ENCODE measurements at places on chromosomes 4 and X.

DNA sequence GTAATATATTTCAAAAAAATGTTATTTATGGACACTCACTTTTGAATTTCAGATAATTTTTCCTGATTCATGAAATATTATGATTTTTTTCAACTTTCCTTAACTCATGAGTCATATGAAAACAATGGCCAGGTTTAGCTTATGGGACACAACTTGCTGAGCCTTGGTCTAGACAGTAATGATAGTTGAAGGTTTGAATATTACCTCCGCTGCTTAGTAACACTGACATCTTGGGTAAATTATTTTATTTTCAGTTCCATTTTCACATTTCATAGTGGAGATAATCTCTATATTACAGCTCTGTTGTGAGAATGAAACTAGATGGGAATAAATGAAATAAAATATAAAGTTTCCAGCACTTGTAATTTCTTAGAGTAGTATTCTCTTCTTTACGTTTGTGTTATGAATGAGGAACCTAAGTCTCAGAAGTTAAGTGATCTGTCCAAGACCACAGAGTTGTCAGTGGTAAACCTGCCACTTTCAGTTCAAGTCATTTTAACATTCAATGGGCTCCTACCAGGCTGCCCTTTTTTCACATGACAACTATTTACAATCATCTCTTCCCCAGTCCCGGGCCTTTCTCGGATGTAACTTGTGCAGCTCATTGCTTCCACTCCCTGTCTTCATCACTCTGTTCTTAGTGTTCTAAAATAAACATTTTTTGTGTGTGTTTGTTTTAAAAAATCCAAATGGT, 46.8 kb upstream of the GC start:
- no peak for DNase-seq

DNA sequence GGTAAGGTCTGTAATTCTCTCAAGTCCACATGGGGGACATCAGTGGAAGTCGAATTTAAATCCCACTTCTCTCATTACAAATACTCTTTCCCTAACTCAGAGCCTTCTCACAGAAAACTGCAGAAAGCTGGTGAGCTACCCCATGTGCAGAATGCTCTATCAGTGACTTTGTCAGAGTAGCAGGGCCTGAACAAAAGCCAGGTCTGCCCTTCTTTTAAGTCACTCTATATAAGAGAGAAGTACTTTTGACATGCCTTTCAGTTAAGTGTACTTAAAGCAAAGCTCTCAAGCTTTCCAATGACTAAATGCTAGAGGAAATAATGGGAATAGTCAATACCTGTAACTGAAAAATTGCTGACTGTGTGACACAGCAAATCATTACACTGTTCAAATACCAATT, 323.1 kb downstream of the KCNIP4 start:
- no peak for DNase-seq

DNA sequence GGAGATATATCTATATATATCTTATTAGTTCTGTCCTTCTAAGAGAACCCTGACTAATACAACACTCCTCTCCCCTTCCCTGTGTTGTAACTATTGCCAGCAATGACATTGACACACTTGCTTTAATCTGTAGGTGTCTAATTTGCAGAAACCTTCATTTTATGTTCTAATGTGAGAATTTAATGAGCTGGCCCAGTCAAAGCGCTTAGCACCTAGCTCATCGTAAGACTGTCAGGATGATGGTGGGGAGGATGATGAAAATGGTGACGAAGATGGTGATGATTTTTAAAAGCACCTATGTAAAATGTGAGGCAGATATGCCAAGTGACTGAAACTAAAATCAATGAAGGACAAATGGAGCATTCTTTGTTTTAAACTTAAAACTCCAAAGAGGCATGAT, 183.8 kb downstream of the DHX15 start:
- no peak for DNase-seq

DNA sequence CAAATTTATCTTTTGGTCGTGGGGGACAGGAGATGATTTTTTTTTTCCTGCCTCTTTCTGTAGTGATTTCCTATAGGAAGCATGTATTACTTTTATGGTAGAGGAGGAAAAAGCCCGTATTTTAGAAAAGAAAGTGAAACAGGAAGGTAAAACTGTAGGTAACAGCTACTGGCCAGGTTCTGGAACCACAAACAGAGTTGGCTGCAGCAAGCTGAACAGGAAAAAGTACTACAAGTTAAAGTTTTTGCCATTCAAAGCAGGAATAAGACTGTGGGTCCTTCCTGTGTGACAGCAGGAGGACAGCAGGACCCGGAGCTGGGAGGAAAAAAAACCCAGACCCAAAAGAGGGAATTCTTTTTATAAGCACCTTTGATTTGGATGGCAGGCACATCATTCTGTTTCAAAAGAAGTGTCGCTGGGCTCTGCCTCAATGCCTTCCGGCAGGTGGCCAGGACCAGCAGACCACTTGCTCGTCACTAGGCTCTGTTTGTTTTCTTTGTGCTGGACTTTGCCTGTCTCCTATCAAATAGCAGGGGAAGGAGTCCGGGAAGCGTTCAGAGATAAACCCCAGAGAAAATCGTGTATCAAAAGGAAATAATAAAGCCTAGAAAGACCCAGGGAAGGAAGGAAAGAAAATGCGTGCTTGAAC, 277.9 kb downstream of the ADGRA3 start:
- no peak for DNase-seq

- no peak for DNase-seq
These were observed 1779.1 kb downstream of the STIM2 start for GRCh38 chr4:28639747-28640146.

DNA sequence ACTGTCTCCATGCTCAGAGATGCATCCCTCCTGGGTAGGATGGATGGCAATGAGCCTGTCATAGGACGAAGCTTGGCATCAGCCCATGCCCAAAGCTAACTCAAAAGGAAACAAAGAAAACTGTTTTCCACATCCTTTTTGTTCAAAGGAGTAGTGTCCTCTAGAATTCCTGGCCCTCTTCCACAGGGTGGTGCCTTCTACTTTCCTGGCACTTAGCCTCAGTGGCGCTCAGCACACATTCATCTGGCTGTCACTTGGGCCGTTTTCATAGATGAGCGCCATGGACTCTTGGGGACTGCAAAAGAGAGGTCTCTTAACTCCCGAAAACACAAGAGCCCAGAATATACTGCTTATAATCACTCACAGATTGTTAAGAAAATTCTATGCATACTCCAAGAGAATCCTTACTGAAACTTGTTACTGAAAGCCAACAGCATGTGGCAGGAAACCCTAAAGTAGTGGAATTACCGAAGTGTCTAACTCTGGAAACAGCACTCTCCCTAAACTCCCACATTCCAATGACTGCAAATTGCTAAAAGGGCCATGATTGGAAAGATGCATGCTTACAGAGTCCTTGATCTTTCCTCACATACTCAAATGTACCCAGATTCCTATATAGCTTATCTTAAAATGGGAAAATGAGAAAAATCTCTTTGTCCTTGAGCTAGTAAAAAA, 110.0 kb downstream of the HS6ST2 start:
- no peak for DNase-seq

DNA sequence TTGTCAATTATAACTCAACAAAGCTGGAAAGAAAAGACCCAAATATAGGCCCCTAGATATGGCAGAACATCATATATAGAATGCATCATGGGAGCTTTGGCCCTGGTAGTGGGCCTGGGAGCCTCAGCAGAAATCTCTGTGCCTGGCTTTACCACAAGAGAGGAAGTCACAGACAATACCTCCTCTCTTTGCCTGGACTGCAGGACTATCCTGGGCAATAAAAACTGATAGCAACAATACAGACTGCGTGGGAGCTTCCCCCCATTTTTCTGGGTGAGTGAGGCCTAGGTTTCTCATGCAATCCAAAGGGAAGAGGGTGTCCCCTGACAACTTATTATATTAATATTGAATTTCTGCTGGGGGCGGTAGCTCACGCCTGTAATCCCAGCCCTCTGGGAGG, 64.0 kb upstream of the NFKB1 start:
- DNase-seq: no peak

GRCh38 chr4:141768954-141769353, 132.6 kb downstream of the IL15 start:
- DNase-seq: no peak

DNA sequence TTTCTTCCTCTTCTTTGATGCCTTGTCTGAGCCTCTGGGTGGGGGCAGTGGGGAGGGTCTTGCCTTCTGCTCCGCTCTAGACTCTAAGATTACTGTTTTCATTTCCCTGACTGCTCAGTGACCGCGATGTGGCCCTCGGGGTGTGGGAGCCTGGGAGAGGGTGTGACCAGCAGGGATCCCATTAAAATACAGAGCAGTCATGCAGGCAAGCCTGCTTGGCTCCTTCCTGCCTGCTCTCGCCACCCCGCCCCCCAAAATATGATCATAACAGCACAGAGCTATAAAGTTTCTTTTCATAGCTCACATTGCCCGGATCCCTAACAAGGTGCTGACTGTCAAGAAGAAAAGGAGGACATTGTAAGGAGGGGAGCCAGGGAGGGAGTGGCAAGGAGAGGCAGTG, 332.9 kb downstream of the RAB28 start:
- DNase-seq: no peak

DNA sequence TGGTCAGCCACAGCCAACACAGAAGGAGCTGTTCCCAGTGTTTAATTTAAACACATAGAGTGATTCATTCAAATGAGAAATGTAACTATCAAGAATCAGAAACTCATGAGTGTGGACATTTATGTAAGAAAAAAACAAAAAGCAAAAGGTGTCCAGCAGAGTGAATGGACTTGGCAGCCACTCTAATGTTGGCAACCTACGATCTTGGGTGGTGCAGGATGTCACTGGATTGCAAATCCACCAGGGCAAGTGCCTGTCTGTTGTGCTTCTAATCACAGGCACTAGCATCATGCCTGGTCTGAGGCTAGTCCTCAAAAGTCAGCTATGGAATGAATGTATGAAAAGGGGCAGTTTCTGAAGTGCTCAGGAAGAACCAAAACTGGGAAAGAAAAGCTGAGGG, 277.7 kb upstream of the CLNK start:
- DNase-seq: no peak

GRCh38 chr4:15792974-15793373, 14.8 kb downstream of the CD38 start:
- DNase-seq: no peak

DNA sequence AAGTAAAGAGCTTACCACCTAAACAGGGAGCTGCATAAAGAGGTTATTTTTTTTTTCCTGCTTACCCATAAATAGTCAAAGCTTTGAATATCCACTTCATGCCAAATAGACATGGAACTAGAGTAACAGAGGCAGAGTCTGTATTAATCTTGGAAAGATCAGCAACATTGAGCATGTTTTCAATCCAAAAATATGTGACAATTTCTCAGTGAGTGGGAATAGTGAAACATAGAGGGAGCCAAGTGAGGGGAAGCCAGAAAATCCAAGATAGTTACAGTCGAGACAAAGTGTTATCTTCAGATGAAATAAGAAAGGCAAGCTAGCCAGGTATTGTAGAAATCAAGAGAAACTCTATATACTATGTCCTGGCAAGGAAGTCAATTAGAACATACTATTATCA, 122.3 kb upstream of the TACR3 start:
- DNase-seq: no peak

GRCh38 chr4:184343502-184344177, 126.0 kb upstream of the ENPP6 start:
- peak; percentile 18 for DNase-seq

- DNase-seq: no peak
These were observed 1015.1 kb downstream of the RPA4 start for GRCh38 chrX:97898798-97899197.

GRCh38 chrX:109448282-109448938, 33.5 kb downstream of the GUCY2F start:
- no peak for DNase-seq

DNA sequence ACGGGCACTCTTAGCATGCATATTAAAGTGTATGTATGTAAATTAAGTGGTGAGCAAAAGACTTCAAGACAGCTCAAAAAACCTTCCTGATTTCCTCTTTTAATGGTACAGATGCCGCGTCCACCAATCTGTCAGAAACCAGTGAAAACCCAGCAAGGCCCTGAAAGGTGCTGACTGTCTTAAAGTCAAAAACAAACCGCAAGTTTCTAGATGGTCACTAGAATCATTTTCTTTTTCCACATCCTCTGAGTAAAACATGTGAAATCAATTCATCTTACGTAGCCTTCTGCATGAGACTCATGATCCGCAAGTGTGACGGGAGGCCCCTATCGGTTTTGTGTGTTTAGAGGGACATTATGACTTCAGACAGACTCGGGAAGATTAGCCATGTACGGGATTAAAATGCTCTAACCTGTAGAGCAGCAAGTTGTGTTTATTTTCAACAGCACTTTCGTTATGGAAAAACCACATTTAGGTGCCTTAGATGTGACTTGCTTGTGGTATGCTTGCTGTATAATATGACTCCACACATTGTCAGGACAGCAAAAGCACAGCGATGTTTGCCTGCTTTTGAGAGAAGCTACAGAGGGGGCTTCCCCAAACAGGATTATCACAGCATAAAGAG, 88.2 kb upstream of the STS start:
- no peak for DNase-seq

GRCh38 chrX:421646-422391, 35.1 kb upstream of the PPP2R3B start:
- DNase-seq: no peak

DNA sequence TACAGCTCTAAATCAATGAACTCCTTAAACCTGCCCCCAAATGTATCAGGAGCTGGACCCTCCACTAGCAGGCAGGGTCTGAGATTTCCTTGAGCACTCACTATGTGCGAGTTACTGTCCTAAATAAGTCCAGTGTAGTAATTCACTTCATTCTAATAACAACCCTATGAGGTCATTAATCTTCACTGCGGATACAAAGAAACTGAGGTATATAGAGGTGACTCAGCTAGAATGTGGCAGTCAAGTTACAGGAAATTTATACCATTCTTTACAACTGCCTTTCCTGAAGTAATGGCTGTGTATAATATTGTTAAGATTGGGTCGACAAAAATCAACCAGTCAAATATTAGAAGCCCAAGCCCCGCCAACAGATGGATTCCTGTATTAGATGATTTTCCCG, 473.9 kb upstream of the FTHL17 start:
- DNase-seq: no peak

DNA sequence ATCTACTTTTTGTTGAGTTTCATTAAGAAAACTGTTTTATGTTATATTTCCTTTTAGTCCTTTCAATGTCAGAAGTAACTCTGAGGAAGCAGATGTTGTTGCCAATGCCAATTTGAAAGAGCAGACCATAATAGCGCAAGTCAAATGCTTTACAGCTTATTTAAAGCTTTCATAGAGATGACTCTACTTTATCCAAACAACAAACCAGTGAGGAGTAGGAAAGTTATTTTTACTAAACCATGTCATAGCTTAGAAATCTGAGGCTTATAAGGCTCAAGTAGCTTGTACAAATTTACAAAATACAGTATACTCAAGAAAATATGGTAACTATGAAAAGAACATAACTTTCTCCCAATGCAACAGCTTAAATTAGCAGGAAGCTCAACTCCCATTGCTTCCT, 40.1 kb upstream of the SPOCK3 start:
- no peak for DNase-seq

GRCh38 chr4:185955826-185956543, 113.0 kb upstream of the TLR3 start:
- DNase-seq: no peak

All from activated T-cell treated with anti-CD3 and anti-CD28 coated beads, Interleukin-2, amount 50 U/mL, for 4 hours (primary cell).